ENCODE measurements at places on chromosomes 16 and 17. TPM values are rescaled to one million over a fixed set of nuclear protein-coding genes. Genes with fewer than 3 reads are reported as not detected.

Gene NECAB2
- 0.46 TPM for total RNA-seq

Gene TIMM22
- total RNA-seq: 17.1 TPM

DNA sequence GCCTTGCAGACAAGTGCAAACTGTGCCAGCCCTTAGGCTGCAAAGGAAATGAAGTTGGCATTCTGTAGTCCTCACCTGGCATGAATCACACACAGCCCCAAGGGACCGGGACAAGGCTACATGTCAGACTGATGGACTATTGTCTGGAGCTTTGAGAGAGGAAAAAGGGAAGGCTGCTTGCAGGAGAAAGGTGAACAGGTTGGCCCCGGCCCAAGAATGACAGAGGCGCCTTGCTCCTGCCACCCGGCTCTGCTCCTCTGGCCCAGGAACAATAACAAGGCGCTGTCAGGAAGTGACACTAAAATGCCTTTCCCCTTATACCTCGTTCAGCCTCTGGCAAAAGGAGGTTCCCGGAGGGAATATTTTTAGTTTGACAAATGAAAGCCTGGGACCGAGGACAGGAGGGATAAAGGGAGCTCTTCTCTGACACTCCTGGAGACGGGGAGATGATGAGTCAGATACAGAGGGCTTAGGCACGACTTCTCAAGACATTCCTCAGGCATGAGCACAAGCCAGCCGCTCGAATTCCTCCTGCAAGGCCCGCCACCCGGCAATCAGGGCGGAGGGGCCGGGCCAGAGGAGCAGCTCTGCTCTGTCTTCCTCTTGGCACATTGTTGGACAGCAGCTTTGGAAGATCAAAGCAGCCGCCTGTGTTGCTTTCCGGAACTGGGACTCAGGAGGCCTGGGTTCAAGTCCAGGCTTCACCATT lies 105.8 kb downstream of the NOG start:
- DNase-seq: no peak

DNA sequence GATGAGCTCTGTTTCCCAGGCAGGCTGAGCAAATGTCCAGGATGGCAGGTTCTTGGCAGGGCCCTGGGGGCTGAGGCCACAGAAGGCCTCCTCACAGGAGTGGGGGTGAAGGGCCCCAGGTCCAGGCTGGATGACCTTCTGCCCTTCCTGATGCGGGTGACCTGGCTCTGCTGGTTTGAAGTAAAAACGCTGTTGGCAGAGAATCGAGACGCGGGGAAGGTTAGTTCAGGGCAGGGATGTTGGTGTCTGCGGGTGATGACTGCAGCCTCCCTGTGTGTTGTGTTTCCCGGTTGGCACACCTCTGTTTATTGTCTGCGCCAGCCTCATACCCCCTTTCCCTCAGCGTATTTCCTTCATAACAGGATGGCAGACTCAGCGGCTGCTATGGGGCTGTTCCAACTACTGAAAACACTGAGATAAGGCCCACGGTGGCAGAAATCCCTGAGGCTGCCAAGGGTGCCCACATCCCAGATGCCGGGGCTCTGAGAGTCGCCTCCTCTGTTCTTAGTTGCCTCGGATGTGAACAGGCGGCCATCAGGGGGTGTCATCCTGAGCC lies 104.6 kb downstream of the METRNL start:
- peak; percentile 44 for DNase-seq

DNA sequence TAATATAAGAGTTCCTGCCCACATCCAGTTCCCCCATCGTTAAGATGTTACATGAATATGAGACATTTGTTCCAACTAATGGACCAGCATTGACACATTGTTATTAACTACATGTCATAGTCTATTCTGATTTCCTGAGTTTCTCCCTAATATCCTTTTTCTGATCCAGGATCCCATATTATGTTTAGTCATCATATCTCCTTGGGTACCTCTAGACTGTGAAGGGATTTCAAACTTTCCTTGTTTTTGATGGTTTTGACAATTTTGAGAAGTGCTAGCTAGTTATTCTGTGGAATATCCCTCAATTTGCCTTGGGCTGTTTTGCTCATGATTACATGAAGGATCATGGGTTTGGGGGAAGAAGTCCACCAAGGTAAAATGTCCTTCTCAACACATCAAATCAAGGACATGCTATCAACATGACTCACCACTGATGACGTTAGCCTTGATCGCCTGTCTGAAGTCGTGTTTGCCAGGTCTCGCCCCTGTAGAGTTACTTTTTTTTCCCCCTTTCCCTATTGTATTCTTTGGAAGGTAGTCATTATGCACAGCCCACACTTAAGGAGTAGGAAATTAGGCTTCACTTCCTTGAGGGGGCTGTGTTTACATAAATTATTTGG lies 42.5 kb downstream of the CACNG3 start:
- no peak for DNase-seq

- DNase-seq: no peak
These were observed 16.8 kb upstream of the TVP23A start for GRCh38 chr16:10835281-10835931.

GRCh38 chr17:72514891-72515290 lies 394.1 kb downstream of the SOX9 start:
- DNase-seq: peak; percentile 74

Gene KRTAP3-2
- total RNA-seq: not detected

Gene KRT38
- not detected for total RNA-seq

Gene NPIPB2
- 1.6 TPM for total RNA-seq

DNA sequence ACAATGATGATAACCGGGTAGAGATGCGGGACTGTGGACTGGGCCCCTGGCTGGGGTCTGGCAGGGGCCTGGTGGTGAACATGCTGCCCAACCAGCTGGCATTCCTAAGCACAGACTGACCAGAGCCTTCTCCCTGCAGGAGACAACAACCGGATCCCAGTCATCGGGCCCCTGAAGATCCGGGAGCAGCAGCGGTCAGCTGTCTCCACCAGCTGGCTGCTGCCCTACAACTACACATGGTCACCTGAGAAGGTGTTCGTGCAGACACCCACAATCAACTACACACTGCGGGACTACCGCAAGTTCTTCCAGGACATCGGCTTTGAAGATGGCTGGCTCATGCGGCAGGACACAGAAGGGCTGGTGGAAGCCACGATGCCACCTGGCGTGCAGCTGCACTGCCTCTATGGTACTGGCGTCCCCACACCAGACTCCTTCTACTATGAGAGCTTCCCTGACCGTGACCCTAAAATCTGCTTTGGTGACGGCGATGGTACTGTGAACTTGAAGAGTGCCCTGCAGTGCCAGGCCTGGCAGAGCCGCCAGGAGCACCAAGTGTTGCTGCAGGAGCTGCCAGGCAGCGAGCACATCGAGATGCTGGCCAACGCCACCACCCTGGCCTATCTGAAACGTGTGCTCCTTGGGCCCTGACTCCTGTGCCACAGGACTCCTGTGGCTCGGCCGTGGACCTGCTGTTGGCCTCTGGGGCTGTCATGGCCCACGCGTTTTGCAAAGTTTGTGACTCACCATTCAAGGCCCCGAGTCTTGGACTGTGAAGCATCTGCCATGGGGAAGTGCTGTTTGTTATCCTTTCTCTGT lies 5.1 kb upstream of the SLC7A6 start:
- peak; percentile 57 for DNase-seq

Gene TNRC6C
- 17.8 TPM for total RNA-seq

DNA sequence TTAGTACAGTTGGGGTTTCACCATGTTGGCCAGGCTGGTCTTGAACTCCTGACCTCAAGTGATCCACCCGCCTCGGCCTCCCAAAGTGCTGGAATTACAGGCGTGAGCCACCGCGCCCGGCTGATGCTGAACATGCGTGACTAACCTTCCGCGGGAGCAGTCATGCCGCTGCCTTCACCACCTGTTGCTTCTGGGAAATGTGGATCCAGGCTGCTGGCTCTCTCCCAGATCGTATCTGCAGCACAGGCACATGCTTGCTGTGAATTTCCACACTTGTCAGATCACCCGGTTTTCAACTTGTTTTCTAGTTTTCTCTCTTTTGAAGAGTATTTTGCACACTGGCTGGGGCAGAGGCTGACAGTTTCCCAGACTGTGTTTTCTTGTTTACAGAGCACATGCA lies 97.9 kb downstream of the ADCY9 start:
- no peak for DNase-seq

GRCh38 chr17:52047086-52047485 lies 111.4 kb downstream of the CA10 start:
- DNase-seq: no peak

- no peak for DNase-seq
These were observed 130.2 kb upstream of the CHMP6 start for GRCh38 chr17:80861418-80861815.

- DNase-seq: no peak
These were observed 32.7 kb downstream of the YWHAE start for GRCh38 chr17:1367351-1367745.

DNA sequence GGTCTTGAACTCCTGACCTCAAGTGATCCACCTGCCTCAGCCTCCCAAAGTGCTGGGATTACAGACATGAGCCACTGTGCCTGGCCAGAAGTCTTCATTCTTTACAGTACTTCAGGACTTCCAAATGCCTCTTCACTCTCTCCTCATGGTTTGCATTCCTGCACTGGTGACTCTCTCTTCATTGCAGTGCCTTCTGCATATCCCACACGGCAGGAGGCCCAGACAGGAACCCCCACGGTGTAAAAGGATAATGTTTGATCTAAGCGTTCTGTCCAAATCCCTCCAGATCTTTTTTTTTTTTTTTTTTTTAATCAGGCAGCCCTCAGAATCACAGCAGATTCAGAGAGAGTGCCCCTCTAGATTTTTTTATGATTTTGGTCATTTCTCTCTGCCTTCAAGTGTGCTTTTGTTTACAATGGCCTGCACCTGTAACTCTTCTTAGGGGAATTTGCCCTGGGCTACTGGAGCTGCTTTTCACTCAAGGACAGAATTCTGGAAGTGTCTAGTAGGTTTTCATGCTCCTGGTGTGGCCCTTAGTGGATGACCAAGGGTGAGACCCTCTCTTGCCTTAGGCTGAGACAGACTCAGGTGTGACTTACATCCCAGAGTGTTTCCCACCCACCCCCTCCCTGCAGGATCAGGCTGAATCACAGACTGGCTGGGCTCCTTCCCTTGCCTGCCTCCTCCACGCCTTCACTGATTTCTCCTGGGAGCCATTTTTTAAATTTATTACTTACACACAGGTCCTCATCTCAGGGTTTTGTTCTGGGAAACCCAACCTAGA lies 19.8 kb upstream of the NF1 start:
- no peak for DNase-seq

DNA sequence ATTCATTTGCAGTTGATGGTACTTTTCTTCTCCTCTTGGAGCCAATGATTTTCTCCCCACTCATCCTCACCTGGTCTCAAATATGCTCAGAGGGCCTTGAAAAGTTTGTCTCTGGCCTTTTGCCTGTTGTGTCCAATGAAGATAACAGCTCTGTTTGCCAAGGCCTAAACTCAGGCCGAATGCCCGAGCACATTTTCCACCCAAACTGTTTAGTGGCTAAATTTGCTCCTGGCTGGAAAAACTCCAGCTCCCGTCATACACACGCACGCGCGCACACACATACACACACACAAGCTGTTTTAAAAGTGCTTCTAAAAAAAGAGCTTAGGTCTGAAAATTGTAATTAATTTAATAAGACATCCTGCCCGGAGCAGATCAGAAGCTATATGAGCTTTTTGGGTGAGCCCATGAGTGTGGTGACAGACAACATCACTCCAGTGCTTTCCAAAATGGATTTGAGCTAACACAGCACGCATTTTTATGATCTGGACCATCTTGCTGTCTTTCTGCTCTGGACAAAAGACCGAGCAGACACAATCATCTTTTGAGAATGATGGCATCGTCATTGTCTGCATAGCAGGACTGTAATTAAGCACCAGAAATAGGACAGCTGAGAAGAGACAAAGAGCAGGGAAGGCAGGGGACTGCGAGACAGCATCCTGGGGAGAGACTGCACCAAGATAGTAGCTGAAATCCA lies 48.9 kb downstream of the IRX6 start:
- peak; percentile 45 for DNase-seq

- DNase-seq: no peak
These were observed 11.5 kb upstream of the HAS3 start for GRCh38 chr16:69093974-69094373.

DNA sequence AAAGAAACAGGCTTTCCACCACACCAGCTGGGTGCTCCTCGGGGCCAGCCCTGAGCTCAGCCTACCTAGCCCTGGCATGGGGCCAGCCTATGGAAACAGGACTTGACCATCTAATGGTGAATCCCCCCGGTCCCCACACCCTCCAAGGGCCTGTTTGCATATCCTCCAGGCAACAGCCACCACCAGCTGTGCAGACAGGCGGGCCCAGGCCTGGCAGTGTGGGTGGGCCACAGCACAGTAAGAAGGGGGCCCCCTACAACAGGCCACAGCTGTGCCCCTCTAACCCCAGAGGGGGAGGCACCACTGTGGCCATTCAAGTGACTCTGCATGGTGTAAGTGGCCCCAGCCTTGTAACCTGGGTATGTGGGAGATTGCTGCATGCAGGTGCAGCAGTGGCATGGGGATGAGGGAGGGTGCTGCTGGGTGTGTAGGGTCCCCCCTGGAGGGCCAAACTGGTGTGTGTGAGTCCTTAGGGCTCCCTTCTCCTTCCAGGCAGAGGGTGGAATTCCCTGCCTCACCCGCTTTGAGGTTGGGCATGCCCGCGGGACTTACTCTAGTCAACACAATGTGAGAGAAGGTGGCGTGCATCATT lies 148.2 kb downstream of the C16orf78 start:
- no peak for DNase-seq

Gene RAB37
- total RNA-seq: 4.1 TPM

DNA sequence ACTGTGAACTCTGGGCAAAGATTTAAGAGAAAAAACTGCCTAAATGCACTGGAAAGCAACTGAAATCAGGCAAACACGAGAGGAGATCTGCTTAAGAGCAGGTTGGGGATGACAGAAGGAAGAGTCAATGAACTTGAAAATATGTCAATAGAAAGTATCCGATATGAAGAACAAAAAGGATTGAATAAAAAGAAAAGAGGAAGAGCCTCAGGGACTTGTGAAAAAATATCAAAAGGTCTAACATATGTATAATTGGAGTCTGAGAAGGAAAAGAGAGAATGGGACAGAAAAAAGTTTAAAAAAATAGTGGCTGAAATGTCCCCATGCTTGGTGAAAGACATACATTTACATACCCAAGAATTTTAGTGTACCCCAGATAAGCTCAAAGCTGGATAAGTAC lies 195.5 kb downstream of the COPRS start:
- no peak for DNase-seq

DNA sequence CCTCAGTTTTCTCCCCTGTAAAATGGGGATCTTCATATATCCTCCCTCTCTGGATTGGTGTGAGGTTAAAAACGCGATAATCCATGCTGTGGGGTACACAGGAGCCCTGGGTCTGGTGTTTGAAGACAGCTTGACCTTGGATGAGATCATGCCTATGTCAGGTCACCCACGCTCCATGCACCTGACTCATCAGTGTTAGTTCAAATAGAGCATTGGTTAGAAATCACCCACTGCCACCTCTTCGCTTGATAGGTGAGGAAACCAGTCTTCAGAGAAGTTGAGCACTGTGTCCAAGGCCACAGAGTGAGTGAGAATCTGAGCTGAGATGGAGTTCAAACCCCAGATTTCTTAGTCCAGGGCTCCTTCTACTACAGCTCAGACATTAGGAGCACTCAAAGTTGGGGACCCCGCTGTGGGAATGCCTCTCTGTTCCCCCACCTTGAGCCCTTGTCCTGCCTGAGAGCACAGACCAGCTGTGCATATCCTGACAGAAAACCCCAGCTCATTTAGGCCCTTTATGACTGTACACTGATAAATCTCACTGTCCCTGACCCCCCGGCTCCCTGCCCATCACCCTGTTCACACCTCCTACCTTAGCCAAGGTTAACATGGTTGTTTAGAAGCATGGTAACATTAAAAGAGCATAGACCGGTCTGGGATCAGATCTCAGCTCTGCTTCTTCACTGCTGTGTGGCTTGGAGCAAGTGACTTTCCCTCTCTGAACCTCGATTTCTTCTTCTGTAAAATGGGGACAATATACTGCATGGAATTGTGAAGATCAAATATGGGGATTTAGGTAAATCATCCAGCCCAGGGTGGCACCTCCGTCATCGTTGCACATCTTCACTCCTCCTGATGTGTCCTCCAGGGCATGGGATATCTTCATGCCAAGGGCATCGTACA lies 22.4 kb upstream of the LGALS9 start:
- no peak for DNase-seq
